Large intestine (tissue), 12 donors: ENCODE measurements at places on chromosomes 3 and 15. TPM values are rescaled to one million over a fixed set of nuclear protein-coding genes. Genes with fewer than 3 reads are reported as not detected.

Gene FAM3D
- polyA plus RNA-seq = 6.2 TPM

DNA sequence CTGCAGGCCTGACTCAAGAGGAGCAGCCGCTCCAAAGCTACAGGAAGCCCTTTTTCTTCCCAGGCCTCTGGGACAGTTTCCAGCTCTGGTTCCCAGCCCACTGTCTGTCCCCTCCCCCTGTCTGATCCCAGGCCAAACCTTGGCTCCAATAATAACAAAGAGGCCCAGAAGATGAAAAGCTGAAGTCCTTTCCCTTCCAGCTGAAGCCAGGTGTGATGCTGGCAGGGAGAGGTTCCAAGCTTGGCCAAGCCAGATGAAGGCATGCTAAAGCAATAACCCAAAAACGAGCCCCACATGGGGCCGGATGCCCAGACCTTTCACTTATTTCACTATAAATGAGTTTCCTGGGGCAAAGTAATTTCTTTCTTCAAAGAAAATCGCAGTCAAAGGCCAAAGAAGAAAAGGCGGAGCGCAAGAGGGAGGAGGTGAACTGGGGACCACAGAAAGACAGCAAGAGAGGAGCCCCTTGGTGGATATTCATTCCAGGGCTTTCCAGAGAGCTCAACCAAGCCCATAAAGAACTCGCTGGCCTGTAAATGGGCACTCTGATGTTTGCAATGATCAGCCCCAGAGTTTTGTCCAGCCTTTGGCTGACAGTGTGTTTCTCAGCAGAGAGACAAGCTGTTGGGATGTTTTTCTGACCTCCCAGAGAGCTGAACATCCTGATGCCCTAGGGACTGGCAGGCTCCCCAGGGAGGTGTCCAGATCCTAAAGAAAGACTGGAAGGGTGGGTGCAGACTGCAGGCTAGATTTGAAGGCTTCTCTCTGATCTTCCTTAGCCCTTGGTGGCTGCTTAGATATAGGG lies 157.6 kb downstream of the UACA start:
- DNase-seq = peak; percentile 49

DNA sequence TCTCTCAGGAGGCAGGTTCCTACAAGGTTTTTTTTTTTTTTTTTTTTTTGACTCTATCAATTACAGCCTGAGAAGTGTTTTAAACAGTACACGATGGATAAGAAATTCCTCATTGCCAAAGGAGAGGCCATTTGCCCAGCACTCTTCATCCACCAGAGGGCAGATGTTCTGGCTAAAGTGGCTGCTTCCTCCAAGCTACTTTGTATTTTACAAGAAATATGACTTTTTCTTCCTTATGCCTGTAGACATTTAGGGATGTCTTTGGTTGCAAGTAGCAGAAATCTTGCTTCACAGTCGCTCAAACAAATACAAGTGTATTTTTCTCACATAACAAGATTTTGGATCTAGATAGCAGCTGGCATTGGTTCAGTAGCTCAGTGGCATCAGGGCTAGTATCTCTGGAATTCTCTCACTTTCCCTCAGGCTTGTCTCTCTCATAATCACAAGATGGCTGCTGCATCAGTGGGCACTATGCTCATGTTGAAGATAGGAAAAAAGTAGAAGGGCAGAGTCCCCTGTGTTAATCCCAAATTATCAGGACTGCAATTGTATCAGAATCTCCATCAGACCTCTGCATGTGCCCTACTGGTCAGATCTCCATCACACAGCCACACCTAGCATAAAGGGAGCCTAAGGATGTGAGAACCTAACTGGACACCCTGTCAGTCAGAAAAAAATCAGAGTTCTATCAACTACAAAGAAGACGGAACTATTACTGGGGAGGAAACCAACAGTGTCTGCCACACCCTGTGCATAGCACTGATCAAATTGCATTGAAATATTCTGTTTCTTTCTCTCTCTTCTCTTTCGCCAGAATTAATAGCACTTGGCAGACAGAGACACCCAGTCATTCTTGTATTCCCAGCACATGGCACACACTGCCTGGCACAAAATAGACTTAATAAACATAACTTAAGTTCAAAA lies 138.9 kb upstream of the COL8A1 start:
- DNase-seq = no peak

GRCh38 chr3:85387913-85388505 lies 429.2 kb downstream of the CADM2 start:
- DNase-seq = no peak

DNA sequence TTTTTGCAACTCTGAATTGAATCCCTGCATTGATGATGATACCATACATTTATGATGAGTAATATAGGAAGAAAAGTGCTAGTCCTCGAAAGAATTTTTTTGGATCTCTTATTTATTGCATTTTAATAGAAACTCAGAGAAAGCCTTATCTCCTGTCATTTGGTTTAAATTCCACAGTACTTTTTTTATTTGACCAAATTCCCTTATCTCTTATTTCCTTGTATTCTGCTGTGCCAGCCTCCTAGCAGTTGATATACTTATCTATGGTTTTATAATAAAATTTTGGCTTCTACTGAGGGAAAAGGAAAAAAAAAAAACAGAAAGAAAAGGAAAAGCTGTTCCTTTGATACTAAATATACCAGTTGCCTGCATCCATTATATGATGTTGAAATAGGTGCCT lies 535.1 kb upstream of the NR2F2 start:
- DNase-seq = no peak

Gene DAZL
- not detected for polyA plus RNA-seq

GRCh38 chr15:40594429-40594836 lies 384 bp downstream of the KNL1 start:
- DNase-seq = peak; percentile 34

- DNase-seq = no peak
These were observed 69.9 kb downstream of the NSUN3 start for GRCh38 chr3:94132777-94133176.

DNA sequence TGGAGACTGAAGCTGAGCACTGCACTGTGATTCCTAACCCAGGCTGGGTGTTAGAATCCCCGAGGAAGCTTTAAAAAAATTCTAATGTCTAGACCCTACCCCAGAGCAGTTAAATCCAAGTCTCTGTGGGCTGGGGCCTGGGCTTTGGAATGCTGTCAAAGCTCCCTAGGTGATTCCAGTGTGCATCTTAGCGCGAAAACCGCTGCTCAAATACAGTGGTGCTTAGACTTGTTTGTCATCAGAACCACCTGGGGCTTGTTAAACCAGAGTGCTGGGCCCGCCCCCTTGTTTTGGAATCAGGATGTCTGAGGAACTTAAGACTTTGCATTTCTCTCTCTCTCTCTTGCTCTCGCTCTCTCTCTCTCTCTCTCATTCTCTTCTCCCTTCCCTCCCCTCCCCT lies 20.7 kb downstream of the RHCG start:
- DNase-seq = no peak
